ENCODE measurements at places on chromosomes 13 and 19.

- DNase-seq: no peak
Measured at GRCh38 chr13:25095851-25096453, at the start of gene PABPC3. TSS of gene PABPC3 (plus strand) at chr13:25096136. CDS start at chr13:25096199, 63 bp downstream.

GRCh38 chr13:112101360-112101930 lies 34.5 kb downstream of the SOX1 start:
- no peak for DNase-seq

DNA sequence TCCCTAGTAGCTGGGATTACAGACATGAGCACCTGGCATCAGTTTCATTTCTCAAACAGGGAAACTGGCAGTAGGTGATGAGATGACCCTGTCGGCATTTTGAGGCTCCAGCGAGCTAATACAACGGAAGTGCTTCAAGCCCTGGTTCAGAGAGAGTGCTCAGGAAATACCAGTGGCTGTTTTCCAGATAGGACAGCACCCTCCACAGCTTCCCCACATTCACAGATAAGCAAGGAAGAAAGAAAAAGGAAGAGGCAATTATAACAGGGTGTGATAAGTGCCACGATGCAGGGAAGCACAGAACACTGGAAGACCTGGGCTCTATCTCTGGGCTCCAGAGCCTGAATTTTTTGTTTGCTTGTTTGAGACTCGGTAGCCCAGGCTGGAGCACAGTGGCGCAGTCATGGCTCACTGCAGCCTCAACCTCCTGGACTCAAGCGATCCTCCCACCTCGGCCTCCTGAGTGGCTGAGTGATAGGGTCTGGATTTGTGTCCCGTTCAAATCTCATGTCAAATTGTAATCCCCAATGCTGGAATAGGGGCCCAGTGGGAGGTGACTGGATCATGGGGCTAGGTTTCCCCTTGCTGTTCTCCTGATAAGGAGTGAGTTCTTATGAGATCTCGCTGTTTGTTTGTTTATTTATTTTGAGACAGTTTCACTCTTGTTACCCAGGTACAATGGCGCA lies 43.5 kb downstream of the PIN1 start:
- DNase-seq: no peak

DNA sequence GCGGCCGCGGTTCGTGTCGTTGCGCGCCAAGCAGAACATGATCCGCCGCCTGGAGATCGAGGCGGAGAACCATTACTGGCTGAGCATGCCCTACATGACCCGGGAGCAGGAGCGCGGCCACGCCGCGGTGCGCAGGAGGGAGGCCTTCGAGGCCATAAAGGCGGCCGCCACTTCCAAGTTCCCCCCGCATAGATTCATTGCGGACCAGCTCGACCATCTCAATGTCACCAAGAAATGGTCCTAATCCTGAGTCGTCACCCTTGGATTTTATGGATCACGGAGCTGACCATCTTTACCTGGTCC lies 475 bp downstream of the MRPL57 start:
- DNase-seq: no peak

- no peak for DNase-seq
Measured at GRCh38 chr13:35769812-35770211, 293.3 kb upstream of the MAB21L1 start.

- DNase-seq: no peak
Measured at GRCh38 chr19:35223084-35223790, 5.3 kb downstream of the FAM187B start.

DNA sequence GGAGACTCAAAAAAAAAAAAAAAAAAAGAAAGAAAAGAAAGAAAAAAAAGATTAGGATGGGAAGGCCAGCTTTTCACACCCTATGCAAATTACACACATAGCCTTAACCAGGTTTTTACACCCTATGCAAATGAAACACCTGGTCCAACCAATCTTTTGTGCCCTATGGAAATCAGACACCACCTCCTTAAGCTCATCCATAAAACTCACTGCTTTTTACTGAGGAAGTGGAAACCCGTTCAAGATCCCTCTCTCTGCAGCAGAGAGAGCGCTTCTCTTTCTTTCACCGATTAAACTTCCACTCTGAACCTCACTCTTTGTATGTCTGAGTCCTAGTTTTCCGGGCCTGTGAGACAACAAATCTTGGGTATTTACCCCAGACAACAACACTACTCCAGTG lies 25.3 kb upstream of the HOMER3 start:
- DNase-seq: no peak

- DNase-seq: no peak
Measured at GRCh38 chr19:10965398-10965797, 4.6 kb downstream of the SMARCA4 start.

DNA sequence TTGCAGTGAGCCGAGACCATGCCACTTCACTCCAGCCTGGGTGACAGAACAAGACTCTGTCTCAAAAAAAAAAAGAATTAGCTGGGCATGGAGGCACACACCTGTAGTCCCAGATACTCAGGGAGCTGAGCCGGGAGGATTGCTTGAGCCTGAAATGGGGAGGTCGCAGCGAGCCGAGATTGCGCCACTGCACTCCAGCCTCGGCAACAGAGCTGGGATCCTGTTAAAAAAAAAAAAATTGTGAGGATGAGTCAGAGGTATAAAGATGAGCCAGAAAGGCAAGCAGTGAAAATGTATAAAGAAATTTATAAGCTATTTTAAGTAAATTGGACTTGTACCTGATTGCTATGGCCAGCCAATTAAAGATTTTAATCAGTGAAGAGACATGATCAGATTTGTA lies 21.1 kb downstream of the KBTBD6 start:
- no peak for DNase-seq

GRCh38 chr19:17153996-17154395 lies 61.2 kb upstream of the USE1 start:
- no peak for DNase-seq

DNA sequence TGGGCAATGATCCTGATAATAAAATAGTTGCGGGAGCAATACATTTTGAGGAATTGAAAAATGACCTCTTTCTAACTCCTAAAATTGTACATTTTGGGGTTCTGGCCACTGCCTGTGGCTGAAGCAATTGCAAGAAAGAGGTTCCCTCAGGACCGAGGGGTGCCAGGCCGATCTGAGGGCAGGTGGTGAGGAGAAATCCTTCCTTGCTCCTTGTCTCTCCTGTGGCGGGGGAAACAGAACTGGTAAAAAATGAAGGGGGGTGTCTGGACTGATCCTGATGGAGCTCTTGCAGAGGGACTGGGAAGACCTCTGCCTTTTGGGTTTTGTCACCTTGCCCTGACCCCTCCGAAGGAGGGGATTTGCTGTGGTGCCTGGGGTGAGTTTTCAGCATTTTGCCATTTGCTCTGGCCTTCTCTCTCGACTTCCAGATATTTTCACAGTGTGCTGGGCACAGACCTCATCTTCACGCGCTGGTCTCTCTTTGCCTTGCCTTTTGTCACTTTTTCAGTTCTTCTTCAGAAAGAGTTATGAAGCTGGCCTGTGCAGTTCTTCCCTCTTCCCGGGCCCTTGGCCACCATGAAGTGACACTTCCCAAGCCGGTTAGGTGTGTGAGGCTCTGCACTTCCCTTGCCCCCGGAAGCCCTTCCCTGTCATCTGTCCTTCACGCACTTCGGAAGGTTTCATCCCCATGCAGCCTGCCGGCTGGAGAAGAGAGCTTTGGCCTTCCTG lies 22.2 kb downstream of the NFIX start:
- no peak for DNase-seq

DNA sequence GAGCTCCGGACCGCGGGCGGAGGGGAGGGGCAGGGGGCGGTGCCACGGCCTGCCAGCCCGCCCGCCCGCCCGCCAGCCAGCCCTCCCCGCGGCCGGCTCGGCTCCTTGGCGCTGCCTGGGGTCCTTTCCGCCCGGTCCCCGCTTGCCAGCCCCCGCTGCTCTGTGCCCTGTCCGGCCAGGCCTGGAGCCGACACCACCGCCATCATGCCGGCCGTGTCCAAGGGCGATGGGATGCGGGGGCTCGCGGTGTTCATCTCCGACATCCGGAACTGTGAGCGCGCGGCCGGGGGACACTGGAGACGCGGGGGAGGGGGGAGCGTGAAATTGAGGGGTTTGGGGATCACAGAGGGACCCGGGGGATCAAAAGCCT lies at the start of gene AP2A1:
TSS of gene AP2A1 (plus strand) at position 72 of the 370 bp plus-strand sequence. CDS start at position 205, 133 bp downstream.
- no peak for DNase-seq

DNA sequence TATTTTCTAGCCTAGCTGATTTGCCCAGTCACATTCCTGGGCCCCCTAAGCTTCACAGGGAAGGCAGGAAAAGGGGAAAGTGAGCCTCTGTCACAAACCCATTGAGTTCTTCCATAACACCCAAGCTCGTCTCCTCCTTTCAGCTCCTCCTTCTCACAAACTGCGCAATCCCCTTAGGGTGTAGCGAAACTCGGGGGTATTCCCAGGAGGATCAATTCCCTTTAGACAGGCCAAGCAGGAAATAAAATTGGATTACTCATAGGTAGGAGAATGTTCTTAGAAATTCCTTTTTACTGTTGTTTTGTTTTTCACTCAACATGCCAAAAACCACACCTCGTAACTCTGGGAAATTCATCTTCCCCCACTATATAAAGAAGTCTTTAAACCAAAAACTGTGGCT lies 139.3 kb downstream of the IRS2 start:
- no peak for DNase-seq

GRCh38 chr13:31242916-31243315 lies 43.1 kb downstream of the B3GLCT start:
- no peak for DNase-seq

- DNase-seq: no peak
Measured at GRCh38 chr13:81382246-81382645, 1041.3 kb upstream of the SPRY2 start.

GRCh38 chr13:73879346-73880015 lies 254.7 kb downstream of the KLF12 start:
- DNase-seq: peak; percentile 97

GRCh38 chr19:5352229-5352763 lies 11.7 kb upstream of the PTPRS start:
- no peak for DNase-seq

DNA sequence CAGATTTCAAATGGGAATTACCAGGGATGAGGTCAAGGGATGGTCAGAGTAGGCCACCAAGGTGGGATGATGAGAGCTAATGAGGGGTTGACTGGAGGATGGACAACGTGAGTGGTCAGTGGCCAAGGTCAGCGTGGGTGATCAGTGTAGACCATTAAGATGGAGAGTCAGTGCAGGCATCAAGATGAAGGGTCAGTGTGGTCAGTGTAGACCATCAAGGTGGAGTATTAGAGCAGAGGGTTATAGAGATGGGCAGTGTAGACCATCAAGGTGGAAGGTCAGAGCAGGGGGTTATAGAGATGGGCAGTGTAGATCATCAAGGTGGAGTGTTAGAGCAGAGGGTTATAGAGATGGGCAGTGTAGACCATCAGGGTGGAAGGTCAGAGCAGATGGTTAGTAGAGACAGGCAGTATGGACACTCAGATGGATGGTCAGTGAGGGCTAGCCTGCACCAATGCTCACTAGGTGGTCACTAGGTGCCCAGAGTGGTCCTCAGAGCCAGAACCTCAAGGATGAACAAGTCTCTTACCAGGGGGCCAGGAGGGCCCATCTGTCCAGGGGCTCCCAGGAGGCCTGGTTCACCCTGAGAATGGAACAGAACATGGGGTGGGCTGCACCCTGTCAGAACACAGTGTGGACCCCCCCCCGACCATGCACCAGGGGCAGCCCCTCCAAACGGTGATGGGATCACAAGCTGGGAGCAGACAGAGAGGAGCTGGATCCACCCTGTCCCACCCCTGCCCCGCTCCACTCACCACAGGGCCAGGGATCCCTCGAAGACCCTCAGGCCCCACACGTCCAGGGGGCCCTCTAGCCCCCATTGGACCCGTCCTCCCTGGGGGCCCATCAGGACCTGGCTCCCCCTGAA lies 32.7 kb upstream of the OLFM2 start:
- no peak for DNase-seq

DNA sequence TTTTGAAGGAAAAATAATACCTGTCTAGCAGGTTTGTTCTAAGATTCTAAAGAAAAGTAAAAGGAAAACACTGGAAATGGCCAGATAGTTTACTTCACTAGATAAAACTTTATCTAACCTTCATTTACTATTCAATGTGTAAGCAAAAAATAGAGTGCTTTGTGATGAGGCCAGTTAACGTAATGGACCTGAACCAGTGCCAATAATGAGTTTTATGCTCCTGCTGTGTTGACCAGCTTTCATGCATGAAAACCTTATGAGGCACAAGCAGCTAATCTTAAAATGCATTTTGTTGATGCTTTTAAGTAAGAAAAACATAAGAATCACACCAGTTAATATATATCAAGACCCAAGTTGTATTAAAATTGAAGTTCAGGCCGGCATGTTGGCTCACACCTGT lies 617.2 kb upstream of the GPC6 start:
- no peak for DNase-seq

- no peak for DNase-seq
Measured at GRCh38 chr13:80881495-80881894, 540.6 kb upstream of the SPRY2 start.

GRCh38 chr19:2774083-2774679 lies 8.9 kb downstream of the SGTA start:
- DNase-seq: no peak

DNA sequence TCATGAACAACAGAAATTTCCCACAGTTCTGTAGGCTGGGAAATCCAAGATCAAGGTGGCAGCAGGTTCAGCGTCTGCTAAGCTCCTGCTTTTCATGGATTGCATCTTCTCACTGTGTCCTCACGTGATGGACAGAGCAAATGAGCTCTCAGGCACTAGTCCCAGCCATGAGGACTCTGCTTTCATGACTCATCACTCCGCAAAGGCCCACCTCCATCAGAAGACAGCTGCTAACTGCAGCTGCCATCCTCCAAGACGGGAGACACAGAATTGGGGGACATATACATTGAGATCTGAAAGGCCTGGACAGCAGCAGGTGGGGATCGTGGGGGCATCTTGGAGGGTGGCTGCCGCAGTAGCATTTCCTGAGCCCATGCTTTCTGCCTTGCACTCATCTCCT lies 44.4 kb upstream of the SPATA13 start:
- no peak for DNase-seq

DNA sequence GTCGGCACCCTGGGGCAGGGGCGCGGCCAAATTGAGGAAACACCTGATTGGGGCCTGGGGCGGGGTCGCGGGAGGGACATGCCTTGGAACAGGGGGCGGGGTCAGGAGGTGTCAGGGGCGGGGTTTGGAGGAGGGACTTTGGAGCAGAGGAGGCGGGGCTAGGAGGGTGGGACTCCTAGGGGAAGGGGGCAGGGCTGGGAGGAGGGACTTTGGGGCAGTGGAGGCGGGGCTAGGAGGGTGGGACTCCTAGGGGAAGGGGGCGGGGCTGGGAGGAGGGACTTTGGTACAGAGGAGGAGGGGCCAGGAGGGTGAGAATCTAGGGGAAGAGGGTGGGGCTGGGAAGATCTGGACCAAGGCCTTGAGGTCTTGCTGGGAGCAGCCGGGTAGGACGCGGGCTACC lies 21.9 kb downstream of the GRIN2D start:
- DNase-seq: no peak

DNA sequence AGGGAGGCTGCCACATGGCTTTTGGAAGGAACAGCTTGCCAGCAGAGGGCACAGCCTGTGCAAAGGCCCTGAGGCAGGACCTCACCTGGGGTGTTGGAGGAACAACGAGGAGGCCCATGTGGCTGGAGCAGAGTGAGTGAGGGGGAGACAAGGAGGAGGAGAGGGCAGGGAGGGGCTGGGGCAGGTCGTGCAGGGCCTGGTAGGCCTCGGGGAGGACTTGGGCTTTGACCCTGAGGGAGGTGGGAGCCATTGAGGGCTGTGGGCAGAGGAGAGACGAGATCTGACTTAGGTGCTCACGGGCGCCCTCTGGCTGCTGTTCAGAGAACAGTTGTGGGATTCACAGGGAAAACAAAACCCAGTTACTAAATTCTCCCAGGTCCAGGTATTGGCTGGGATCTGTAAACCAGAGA lies 25.2 kb downstream of the ZNRF4 start:
- no peak for DNase-seq

All from NCI-H524 treated with DMSO at 0.1 percent for 48 hours (cell line).